Stimulated activated CD4-positive, alpha-beta T cell treated with anti-CD3 and anti-CD28 coated beads, Interleukin-4, amount 100 ng/mL, for 1 hour (primary cell): ENCODE measurements at places on chromosomes 6 and 20.

GRCh38 chr20:37896932-37897548, 5.9 kb upstream of the VSTM2L start:
- no peak for DNase-seq

DNA sequence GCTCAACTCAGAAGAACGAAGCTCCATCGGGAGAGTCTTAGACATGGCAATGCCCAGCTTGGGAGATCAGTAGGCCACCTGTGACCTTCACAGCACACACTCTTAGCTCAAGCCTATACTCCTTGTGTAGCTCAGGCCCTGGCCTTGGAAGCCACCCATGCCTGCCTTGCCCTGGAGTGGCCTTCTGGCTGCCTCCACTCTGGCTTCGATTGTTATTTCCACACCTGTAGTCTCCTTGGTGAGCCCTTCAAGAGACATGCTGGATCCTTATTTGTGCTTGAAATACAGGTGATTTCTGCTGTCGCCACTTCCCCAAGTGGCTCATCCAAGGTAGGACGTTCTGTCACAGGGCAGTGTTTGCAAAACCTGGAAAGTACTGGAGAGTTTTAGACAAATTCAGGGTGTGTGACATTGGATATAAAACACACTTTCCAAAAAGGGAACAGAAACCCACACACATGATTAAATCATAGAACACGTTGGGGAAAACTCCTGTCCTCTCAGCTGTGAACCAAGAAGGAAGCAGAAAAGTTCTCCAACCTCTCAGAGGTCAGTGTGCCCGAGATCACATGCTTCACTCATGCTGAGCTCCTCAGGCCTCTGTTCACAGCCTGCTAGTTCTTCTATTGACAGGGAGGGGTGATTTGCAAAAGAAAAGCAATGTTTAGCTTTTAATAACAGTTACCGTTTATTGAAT, 391.8 kb downstream of the CDC5L start:
- no peak for DNase-seq

- no peak for DNase-seq
Observed at GRCh38 chr20:63697868-63698545, 1.6 kb downstream of the TNFRSF6B start.

GRCh38 chr6:136710877-136711552, 81.3 kb downstream of the MAP3K5 start:
- DNase-seq, result no peak
